Adipose tissue (tissue), 3 donors: ENCODE measurements at places on chromosomes 13 and 19. TPM values are rescaled to one million over a fixed set of nuclear protein-coding genes. Genes with fewer than 3 reads are reported as not detected.

The CERS1 gene
- 0.31 TPM for polyA plus RNA-seq

The GFY gene
- polyA plus RNA-seq = not detected

The CLEC4M gene
- polyA plus RNA-seq = 0.16 TPM

The WIZ gene
- polyA plus RNA-seq = 22.3 TPM

The ZSCAN4 gene
- not detected for polyA plus RNA-seq

The KLK15 gene
- not detected for polyA plus RNA-seq

The TLE6 gene
- polyA plus RNA-seq = 0.77 TPM

The SLC8A2 gene
- not detected for polyA plus RNA-seq

The ZNF625 gene
- polyA plus RNA-seq = 3.8 TPM
